ENCODE measurements at places on chromosomes 2 and 18. TPM values are rescaled to one million over a fixed set of nuclear protein-coding genes. Genes with fewer than 3 reads are reported as not detected.

The CELF4 gene
- polyA plus RNA-seq: 74.4 TPM

- no peak for DNase-seq
Observed at GRCh38 chr2:62354771-62355561, 151.0 kb downstream of the TMEM17 start.

GRCh38 chr2:51695531-51695930 lies 663.6 kb upstream of the NRXN1 start:
- DNase-seq: no peak

- peak; percentile 51 for DNase-seq
Observed at GRCh38 chr2:43332653-43333052, 106.2 kb upstream of the ZFP36L2 start.
